ENCODE measurements at places on chromosomes 12 and 14.

GRCh38 chr12:14426792-14427191 lies 61.3 kb downstream of the ATF7IP start:
- DNase-seq, result no peak

DNA sequence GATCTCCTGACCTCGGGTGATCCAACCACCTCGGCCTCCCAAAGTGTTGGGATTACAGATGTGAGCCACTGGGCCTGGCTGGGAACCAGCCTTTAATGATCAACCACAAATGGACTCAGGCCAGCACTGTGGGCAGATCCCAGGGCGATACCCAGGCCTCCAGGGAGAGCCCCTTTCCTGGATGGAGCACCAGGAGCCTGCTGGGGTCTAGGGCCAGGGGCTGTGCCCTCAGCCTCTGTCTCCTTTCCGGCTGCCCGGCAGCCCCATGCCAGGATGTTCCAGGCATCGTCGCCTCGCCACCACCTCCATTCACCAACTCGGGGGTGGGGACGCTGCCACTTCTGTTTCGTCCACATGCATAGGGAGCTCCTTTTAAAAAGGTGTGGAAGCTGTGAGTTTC lies 2.3 kb downstream of the ADGRD1 start:
- DNase-seq, result no peak

- DNase-seq, result no peak
Measured at GRCh38 chr12:28350502-28350901, 160.2 kb downstream of the CCDC91 start.

- DNase-seq, result no peak
Measured at GRCh38 chr14:102472791-102473150, 36.8 kb downstream of the ANKRD9 start.

DNA sequence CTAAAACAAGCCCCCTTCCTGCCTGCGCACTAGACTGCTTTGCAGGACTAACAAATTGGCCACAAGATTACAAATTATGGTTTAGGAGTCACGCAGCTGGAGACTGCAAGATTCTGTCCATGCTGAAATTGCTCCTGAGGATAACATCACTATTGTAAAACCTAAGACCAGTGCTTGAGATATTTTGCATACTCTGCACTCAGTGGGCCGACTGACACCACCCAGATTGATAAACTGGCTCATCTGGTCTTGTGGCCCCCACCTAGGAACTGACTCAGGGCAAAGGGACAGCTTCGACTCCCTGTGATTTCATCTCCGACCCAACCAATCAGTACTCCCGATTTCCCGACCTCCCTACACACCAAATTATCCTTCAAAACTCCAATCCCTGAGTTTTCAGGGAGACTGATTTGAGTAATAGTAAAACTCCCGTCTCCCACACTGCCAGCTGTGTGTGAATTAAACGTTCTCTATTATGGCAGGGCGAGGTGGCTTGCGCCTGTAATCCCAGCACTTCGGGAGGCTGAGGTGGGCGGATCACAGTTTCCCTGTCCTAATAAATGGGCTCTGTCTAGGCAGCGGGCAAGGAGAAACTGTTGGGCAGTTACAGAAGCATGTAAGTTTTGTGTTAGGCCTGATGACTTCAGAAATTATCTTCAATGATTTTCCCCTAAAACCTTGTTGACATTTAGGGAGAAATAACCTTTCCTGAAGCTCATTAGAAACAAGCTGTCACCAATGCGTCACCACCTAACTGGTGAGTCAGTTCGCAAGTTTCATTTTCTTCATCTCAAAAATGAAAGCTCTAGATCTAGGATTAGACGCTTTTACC lies 5.3 kb upstream of the UBC start:
- DNase-seq, result no peak

DNA sequence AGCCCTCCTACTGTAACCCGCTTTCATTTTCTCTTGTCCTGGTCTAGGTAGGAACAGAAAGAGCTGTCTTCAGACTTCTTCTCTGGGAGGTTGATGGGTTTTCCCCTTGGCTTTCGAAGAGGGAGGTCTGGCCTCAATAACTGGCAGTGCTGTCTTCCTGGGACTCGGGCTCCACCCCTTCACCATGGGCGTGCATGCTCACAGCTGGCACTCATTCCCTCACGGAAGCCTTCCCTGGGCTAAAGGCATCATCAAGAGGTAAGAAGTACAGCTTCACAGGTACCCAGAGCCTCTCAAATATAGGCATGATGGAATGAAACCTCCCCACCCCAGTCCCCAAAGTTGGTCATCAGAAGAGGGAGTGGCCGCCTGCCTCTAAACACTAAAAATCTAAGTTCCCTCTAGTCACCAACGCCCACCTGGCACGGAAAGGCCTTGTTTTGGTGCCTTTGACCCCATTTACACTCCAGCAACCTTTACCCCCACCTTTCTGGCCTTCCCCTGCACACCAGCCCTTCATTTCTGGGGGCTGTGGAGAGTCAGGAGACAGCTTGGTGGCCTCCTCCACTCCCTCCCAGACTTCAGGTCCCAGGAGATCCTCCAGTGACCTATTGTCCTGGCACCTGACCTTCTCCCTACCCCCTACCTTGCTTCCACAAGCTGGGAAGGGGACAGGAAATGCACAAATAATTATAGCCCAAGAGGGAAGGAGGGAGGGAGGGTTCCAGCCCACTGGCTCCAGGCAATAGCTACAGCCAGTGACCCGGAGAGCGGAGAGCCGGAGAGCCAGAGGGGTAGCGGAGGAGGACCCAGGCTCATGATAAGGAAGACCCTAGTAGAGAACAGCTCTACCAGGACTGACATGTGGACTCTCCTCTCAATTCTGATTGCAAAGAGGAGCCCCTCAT lies 2.8 kb downstream of the RAPGEF3 start:
- DNase-seq, result no peak

DNA sequence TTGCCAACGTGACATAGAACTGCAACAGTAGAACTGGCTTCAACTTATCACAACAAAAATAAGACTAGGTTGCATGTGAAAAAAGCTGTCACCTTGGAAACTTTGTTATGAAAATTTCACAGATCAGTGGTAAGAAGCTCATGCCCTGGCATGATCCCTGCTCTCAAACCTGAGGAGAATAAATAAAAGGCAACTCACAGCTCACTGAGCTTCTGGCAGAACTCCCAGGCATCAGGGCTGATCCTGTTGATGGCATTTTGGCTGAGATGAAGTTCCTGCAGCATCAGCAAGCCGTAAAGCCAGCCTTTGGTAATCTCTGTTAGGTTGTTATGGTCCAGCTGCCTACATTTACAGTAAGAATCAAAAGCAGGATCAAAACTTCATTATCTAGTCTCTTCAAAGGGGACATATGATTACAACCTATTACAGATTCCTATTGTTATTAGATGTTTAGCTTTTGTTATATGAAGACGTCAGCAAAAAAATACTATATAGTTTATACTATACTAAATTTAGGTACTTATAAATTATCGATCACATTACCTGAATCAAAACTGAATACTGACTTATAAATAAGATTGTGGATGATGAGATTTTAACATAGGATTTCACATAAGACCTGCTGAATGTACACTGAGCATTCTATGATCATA lies 32.0 kb downstream of the LRIG3 start:
- peak; percentile 71 for DNase-seq

GRCh38 chr12:120100630-120101029 lies 15.9 kb downstream of the RAB35 start:
- no peak for DNase-seq

GRCh38 chr12:87283886-87284285 lies 745.3 kb downstream of the C12orf50 start:
- DNase-seq, result no peak

GRCh38 chr12:26919216-26919555 lies 18.6 kb downstream of the INTS13 start:
- no peak for DNase-seq

- no peak for DNase-seq
Measured at GRCh38 chr12:4056910-4057845, 184.0 kb upstream of the PARP11 start.

DNA sequence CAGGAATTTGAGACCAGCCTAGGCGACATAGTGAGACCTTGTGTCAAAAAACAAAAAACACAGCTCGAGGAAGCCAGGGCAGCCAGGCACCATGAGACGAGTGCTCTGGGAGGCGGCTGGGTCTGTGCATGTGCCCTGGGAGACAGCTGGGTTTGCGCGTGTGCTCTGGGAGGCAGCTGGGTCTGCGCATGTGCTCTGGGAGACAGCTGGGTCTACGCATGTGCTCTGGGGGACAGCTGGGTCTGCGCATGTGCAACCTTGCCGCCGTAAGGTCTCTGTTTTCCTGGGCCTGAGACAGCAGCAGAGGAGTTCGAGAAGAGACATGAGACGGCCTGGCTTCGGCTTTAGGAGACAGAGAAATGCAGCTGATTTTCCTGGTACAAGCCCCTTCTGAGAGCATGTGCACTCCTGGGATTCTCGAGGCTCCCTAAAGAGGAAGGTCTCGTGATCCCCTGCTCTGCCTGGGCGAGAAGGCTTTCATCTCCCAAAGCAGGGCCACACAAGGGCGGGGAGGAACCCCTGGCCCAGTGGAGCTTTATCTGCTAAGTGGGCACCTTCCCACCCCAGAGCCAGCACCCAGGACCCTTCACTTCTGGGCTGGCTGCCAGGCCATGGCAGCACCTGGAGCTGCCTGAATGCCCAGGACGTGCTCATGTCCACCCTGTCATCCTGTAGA lies 3.5 kb upstream of the BDKRB1 start:
- no peak for DNase-seq

GRCh38 chr14:78245238-78245637 lies 75.1 kb downstream of the NRXN3 start:
- DNase-seq, result peak; percentile 35

DNA sequence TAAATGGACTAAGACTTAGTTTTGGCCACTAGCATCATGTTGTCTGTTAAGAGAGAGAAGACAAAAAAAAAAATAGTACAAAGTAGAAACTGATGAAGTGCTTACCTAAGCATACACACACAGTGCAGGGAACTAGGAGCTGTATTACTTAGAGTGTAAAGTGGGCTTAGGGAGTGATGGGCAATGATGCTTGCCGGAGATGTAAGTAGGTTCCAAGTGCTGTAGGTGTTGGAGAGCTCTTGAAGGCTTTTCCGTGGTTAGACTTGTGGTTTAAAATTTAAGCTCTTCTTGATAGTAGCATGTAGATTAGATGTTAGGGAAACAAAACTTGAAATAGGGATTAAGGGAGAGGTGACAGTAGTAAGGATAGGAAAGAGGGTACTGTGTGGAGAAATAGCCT lies 34.7 kb downstream of the MIA2 start:
- DNase-seq, result peak; percentile 66

- no peak for DNase-seq
Measured at GRCh38 chr14:22509751-22510300, 79.2 kb downstream of the DAD1 start.

DNA sequence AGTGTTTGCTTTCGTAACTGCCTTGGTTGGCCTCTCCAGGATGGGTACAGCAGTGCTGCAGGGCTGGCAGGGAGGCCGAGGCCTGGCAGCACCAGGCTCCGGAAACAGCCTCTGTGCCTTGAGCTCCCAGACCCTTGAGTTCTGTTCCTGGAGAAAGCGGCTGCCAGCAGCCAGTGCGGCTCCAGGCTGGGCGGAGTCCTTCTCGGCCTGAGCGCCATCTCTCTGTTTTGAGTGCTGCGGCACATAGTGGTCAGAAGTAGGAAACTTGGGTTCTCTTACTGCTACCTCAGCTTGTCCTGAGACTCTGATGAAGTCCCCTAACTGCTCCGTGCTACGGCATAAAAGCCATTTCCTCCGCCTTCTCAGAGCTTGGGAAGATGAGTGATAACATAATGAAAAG lies 65.9 kb downstream of the KCNA1 start:
- peak; percentile 26 for DNase-seq

DNA sequence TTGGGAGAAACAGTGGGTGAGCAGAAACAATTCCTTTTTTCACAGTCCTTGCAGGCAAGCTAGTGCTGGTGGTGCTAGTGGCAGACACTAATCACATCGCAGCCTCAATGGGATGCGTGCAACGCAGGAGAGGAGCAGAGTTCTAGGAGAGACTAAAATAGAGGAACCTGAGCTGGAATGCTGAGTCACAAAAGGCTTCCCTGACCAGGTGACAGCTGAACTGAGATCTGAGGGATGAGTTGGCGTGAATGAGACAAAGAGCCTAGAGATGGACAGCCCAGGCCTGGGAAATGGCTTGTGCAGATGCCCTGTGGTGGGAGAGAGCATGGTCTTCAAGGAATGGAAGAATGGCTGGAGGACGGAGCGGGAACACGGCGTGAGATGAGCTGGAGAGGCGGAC lies 25.8 kb downstream of the ACADS start:
- DNase-seq, result no peak

- no peak for DNase-seq
Measured at GRCh38 chr14:34078117-34078743, 127.4 kb upstream of the EGLN3 start.

DNA sequence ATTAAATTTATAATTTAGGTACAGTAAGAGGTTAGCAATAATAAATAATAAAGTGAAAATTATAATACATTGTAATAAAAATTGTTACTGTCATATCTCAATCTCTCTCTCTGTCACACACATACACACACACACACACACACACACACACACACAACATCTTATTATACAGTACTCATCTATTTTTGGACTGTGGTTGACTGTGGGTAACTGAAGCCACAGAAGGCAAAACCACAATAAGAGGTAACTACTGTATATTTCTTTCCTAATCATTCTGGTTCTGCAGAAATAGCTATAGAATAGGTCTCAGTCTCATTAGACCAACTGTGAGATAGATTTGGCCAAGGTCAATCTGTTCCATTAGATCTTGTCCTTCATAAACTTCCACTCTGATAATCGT lies 33.1 kb upstream of the PTPRO start:
- no peak for DNase-seq

GRCh38 chr12:69872804-69873203 lies 47.8 kb downstream of the MYRFL start:
- no peak for DNase-seq

DNA sequence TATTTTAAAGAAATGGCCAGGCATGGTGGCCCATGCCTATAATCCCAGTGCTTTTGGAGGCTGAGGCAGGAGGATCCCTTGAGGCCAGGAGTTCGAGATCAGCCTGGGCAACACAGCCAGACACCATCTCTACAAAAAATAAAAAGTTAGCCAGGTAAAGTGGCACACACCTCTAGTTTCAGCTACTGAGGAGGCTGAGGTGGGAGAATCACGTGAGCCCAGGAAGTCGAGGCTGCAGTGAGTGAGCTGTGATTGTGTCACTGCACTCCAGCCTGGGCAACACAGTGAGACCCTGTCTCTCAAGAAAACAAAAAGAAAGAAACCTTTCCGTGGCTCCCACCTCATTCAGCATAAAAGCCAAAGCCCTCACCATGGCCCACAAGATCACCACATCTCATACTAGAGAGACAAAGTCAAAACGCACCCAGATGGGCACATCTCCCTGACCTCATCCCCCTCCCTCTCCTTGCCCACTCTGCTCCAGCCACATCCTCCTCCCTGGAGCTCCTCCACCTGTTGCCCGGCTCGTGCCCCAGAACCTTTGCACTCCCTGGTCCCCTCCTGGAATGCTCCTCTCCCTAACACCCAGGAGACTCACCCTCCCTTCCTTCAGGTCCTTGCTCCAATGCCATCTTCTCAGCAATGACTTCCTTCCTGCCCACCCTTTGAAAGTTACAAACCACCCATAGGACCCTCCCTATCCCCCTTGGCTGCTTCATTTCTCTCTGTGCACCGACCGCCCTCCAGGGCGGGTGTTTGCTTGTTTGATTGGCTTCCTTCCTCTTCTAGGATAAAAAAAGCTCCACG lies 4.8 kb upstream of the SCARB1 start:
- DNase-seq, result no peak
